Activated CD4-positive, alpha-beta memory T cell treated with anti-CD3 and anti-CD28 coated beads, Interleukin-2, amount 10 ng/mL, durations not matched to agents 7 days and 5 days (primary cell): ENCODE measurements at places on chromosomes 11 and 22. TPM values are rescaled to one million over a fixed set of nuclear protein-coding genes. Genes with fewer than 3 reads are reported as not detected.
A peak's percentile ranks its signal among the peaks of the same experiment; 100 is the strongest.

FGF3 gene
- not detected for total RNA-seq

APBB1 gene
- 56.0 TPM for total RNA-seq

- DNase-seq: peak; percentile 44
- H3K27me3 ChIP-seq: no peaks in the 10 kb centered on the region
- peak overlapping the region; percentile 84 for H3K27ac ChIP-seq
- peaks cover 13% of the 10 kb centered on the region for H3K4me1 ChIP-seq
Observed at GRCh38 chr11:612201-612960, 3.4 kb downstream of the IRF7 start.

GRCh38 chr22:36028646-36029405, at the start of gene RBFOX2:
RBFOX2 (minus strand) TSS chr22:36028824; CDS start chr22:36028425, 399 bp downstream.
- peak within 1 kb of the TSS; percentile 77 for H3K4me3 ChIP-seq
- H3K4me1 ChIP-seq: peaks cover 17% of the 10 kb centered on the region
- DNase-seq: peak; percentile 63
- H3K36me3 ChIP-seq: no peaks in the 10 kb centered on the region
